ENCODE measurements at places on chromosomes 6 and 20.

- DNase-seq = peak; percentile 76
Measured at GRCh38 chr6:99712519-99712918, 105.9 kb downstream of the PRDM13 start.

DNA sequence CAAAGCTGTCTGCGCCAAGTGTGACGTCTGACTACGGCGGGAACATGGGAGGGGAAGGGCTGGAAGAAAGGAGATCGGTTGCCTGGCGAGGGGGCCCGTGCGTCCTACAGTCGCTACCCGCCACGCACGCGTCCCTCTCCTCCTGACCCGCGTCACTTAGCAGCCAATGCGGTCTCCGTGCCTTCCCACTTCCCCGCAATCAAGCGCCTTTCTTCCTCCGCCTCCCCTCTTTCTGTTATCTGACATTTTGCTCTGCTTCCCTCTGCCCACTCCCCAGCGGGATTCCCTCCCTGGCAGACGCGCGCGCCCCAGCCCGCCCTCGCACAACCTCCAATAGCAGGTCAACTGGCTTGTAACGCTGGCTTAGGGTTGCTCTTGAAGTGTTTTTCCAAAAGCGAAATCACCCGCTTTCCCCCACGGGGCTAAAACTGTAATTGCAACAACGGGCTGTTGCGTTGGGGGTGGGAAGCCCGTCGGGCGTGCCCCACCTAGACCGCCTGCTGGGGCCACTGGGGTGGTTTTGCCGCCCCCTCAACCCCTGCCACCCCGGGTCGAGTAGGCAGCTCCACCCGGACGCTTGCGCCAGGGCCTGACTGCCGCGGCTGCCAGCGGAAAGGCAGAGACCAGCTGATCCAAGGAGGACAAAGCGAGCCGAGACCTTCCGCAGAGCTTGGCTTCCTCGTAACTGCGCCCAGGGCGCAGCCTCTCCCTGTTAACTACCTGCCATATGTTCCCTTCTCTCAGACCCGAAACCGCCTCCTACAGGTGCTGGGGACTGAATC lies 6.2 kb upstream of the SOX4 start:
- peak; percentile 74 for DNase-seq

GRCh38 chr20:59583428-59584277 lies 20.7 kb upstream of the PHACTR3 start:
- no peak for DNase-seq

DNA sequence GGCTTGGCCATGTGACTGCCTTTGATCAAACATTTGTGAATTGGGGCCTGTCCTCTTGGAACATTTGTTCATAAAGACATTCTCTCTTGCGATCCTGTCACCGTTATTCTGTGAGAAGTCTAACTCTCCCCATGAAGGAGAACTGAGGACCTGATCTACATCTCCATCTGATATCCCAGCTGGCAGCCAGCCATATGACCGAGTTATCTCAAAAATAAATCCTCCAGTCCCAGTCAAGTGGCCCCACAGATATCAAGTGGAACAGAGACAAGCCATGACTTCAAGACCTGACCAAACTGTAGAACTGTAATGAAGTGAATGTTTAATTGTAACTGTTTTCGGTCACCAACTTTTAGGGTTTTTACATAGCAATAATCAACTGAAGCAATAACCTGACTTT lies 25.7 kb downstream of the SNX3 start:
- DNase-seq = no peak

GRCh38 chr6:148831064-148831463 lies 84.2 kb downstream of the UST start:
- no peak for DNase-seq

- no peak for DNase-seq
Measured at GRCh38 chr20:58981628-58982364, 740 bp downstream of the NELFCD start.

DNA sequence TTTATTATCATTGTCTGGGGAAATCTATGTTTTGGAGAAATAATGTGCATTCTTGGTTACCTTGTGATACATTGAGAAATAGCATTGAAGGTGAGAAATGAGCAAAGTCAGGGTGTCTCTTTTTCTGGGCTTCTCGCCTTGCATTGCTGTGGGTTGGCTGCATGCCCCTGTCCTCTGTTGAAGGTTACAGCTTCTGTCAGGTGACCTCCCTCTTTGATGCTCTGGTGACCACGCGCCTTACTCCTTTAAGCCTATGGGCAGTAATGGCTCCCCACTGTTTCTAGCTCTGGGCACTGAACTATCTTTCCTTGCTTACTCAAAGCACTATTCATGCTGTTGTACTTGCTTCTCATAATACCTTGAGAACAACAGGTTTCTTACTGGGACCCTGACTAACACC lies 14.6 kb downstream of the ADGRB3 start:
- DNase-seq = no peak

DNA sequence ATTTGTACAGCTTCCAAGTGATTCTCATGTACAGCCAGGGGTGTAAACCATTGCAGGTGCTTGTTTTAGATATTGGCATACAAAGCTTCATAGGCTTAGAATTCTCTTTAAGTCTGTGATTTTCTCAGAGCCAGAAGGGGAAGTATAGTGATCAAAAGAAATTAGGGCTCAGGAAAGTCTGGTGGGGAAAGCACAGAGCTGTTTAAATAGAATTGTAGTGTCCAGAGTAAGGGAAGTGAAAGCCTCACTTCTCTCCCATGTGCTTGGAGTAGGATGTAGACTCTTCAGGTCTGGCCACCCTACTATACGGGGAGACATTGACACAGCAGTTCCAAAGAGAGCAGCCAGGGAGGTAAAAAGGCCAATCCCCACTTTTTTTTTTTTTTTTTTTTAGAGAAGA lies 10.4 kb downstream of the GCNT2 start:
- no peak for DNase-seq

DNA sequence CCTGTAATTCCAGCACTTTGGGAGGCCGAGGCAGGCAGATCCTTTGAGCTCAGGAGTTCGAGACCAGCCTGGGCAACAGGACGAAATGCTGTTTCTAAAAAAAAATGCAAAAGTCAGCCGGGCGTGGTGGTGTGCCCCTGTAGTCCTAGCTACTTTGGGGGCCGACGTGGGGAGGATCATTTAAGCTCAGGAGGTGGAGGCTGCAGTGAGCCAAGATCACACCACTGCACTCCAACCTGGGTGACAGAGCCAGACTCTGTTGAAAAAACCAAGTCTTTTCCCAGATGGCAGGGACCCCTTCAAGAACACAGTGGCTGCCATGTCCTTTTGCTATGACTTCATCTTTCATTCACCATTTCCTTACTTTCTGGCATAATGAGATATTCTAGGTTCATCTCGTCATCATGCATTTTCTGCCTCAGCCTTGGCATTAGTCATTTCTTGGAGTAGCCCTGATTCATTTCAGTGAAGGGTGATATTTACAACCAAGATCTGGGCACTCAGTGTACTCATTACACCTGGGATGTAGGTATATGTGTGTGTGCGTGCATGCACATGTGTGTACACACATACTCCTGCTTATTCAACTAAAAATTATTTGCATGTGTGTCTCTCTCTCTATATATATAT lies 61.4 kb upstream of the TOX2 start:
- no peak for DNase-seq

DNA sequence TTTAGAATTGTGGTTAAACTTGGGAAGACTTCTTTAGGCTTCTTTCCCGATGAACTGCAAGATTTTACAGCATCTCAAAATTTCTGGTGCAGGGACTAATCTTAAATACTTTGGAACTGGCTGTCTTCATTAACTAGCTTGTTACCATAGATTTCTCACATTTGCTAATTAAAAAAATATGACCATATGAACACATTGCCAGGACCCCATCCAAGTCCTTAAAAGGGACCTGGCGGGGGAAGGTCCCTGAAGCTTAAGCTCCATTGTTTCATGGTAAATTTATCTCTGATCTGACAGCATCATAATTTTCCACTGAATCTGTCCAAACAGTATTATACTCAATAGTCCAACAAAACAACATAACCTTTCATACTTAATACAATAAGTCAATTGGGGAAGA lies 517.8 kb upstream of the FLRT3 start:
- DNase-seq = no peak

DNA sequence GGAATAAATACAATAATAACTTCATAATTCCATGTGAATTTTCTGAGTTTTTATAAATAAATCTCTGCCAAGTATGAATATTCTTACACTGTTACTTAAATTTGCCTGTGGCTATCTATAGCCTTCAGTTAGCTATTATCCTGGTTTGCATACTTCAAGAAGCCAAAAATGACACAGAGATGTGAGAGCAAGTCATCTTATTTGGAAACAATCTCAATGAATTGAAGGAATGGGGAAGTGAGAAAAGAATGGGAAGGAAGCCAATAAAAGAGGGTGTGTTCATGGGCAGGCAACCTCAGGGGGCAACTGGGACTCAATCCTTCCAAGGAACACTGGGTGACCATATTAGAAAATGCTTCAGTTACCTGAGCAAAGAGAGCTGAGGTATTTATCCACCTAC lies 9.9 kb downstream of the HAO1 start:
- no peak for DNase-seq

DNA sequence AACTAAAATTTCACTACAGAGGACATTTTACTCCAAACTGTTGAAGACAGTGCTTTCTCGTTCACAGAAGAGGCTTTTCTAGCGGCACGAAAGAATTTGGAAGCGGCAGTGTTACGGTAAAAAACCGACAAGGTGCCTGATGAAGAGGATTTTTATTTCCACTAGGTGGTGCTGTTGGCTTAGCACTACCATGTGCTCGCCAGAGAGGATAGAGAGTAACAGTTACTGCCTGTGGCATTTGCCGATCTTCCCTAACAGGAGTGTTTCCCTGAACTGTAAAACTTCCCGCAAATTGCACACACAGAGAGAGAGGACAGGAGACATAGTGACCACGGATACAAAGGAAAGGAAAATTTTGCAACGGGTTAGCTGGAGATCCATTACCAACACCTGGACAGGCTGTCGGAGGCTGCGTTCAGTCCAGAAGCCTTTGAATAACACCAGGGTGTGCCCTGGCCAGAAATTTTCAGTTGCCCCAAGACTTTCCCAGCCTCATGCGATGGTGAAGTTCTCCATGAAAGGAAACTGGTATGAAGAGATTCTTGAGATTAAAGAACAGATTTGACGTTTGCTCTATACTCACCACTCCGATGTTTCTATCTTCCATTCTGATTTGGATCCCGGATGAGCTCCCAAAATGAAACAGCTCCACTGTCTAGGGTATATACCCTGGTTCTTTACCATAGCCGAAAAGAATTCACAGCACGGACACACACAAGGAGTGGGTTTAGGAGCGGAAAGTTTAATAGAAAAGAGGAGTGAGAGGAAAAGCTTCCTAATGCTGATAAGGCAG lies 48.1 kb downstream of the HLA-DPB1 start:
- DNase-seq = no peak

- DNase-seq = peak; percentile 21
Measured at GRCh38 chr6:138088326-138088762, 18.9 kb downstream of the PERP start.

- no peak for DNase-seq
Measured at GRCh38 chr6:147299035-147299434, 94.8 kb downstream of the STXBP5 start.

GRCh38 chr6:3324262-3324942 lies 65.7 kb downstream of the PSMG4 start:
- DNase-seq = no peak

GRCh38 chr6:20931093-20931492 lies 396.8 kb downstream of the CDKAL1 start:
- DNase-seq = no peak

DNA sequence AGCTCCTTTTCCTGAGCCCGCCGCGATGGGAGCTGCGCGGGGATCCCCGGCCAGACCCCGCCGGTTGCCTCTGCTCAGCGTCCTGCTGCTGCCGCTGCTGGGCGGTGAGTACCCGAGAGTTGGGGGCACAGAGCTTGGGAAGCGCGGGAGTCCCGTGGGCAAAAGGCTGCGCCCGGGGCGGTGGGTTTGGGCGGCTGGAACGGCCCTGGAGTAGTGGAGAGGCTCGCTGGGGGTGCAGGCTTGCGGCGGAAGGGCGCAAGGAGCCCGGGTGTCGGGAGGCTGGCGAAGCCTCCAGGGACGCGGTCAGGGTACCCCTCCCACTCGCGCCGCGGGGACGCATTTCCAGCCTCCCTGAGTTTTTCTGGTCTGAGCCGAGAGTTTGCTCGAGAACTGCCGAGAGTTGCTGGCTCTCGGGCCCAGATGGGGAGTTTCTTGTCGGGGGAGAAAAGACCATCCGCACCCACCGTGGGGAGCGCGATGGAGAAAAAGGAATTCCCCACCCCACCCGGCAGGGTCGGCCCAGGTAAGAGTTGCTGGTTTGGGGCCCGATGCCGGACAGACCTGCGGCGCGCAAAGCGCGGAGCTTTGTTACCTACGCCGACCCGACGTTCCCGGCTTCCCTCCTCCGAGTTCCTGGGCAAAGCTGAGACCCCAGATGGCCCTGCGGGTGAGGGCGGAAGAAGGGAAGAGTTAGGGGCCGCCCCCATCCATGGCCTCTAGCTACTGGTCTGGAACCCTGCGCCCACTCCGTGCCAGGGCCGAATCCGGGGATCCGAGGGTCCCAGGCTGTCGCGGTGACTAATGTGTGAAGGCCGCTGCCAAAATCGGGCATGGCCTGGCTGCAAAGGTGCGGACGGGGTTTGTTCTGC lies 584 bp downstream of the PTK7 start:
- peak; percentile 47 for DNase-seq

- no peak for DNase-seq
Measured at GRCh38 chr20:62339647-62340062, 27.5 kb downstream of the LAMA5 start.

DNA sequence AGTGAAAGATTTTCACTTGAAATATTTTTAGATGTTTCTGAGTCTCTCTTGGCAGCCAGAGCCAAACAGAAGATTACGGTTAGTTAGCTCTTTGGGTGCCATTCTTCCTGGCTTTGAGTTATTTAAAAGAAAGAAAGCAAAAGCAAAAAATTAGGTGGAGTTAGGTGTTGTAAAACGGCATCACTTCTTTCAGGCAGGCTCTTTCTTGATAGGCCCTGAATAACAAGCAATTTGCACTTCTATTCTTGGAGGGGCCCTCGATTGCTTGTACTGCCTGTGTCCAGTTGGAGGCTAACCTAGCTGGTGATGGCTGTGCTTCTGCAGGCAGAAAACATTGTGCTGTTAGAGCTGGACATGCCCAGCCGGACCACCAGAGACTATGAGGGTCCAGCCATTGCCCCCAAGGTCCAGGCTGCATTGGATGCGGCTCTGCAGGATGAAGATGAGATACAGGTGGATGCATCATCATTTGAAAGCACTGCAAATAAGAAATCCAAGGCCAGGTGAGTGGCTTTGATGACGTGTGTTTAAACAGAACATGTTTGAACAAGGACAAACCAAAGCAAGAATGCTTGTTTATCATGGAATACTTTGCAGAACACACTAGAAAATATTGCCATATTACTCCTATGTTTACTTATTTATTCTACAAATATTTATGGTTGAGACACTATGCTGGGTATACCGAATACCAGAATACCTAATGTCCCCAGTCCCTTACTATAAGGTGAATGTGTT lies 28.1 kb upstream of the ASXL1 start:
- DNase-seq = no peak

- DNase-seq = no peak
Measured at GRCh38 chr6:167479901-167480648, 155.2 kb downstream of the TTLL2 start.

GRCh38 chr20:45336530-45337366 lies 11.5 kb downstream of the SDC4 start:
- no peak for DNase-seq

Measured in NCI-H1436 (cell line).